Activated CD8-positive, alpha-beta memory T cell treated with anti-CD3 and anti-CD28 coated beads for 1 hour (primary cell): ENCODE measurements at places on chromosomes 13 and 19.

DNA sequence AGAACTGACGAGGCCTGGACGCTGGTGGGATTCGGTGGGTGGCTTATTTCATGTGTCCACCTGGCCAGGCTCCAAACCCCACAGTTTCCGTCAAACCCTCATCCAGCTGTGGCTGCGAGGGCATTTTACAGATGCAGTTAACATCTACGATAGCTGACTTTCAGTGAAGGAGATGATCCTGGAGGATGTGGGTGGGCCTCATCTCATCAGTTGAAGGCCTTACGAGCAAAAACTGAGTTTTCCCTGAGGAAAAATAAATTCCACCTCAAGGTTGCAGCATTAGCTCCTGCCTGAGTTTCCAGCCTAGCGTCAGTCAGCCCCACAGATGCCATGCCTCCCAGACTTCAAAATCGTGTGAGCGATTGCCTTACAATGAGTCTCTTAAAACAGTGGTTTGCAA lies 111.1 kb upstream of the PEG3 start:
- no peak for DNase-seq

- no peak for DNase-seq
Observed at GRCh38 chr19:44644402-44645016, 799 bp downstream of the PVR start.

DNA sequence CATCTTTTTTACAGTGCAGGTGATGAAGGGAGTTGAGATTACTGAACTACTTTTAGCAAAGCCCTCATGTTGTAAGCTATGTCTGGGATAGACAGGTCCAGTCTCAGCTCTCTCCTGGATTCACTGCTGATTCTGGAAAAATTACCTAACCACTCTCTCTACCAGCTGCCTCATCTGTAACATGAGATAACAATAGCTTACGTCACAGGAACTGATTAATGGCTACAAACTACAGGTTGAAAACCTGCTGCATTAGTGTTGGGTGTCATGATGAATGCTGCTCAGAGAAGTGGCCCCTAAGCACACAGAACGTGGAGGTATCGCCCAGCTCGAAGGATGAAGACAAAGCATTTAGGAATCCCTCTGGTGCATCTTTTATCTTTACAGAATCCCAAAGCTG lies 277.8 kb downstream of the ABCC4 start:
- DNase-seq, result no peak

DNA sequence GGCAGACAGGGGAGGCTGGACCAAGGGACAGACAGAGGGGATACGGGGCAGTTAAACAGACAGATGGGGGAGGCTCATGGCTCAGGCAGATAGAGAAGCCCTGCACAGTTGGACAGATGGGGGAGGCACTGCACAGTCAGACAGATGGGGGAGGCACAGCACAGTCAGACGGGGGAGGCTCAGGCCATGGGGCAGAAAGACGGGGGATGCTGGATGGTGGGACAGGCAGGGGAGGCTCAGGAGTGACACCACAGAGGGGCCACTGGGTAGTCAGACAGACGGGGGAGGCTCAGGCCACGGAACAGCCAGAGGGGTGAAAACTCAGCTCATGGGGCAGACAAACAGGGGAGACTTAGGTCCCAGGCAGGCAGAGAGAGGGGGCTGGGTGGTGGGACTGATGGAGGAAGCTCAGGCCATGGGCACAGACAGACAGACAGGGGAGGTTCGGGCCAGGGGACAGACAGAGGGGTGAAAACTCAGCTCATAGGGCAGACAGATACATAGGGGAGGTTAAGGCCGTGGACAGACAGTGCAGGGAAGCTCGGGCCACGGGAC lies 886 bp downstream of the MFSD12 start:
- no peak for DNase-seq

GRCh38 chr19:35363001-35363590 lies 4.8 kb downstream of the FFAR3 start:
- DNase-seq, result no peak

DNA sequence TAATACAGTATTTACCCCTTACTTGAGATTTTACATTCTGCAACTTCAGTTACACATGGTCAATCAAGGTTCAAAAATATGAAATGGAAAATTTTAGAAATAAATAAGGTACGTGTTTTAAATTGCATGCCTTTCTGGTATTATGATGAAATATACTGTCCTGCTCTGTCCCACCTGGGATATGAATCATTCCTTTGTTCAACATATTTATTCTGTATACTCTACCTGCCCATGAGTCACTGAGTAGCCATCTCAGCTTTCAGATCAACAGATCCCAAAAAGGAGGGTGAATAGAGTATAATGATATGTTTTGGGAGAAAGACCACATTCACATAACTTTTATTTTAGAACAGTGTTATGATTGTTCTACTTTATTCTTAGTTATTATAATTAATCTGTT lies 37.8 kb downstream of the STOML3 start:
- DNase-seq, result no peak

- no peak for DNase-seq
Observed at GRCh38 chr13:43388282-43389034, 365.1 kb downstream of the DNAJC15 start.

DNA sequence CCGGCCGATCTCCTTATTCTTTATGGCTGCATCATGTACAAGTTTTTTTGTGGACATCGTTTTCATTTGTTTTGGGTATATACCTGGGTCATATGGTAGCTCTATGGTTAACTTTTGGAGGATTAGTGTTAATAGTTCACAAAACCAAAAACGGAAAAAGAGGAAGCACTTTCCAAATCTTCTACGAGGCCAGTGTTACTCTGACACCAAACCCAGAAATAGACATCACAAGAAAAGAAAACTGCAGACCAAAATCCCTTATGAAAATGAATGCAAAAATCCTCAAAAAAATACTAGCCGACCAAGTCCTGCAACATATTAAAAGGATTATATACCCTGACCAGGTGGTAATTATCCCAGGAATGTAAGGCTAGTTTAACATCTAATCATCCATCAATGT lies 29.8 kb downstream of the ADGRE2 start:
- no peak for DNase-seq

DNA sequence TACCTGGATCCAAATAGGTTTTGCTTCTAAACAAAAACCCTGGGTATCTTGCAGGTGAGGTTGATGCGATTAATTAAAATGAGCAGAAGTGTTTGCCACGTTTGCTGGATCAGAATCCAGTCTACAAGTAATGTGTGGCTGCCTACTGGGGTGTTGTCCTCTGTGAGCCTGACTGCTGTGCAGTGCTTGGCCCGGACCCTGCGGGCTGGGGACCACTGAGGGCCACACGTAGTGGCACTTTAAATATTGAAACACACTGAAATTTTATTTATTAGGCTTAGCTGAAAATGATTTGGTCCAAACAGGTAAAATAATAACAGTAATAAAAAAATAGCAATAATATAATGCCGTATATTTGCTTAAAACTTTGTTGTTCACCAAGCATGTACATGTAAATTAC lies 338.0 kb downstream of the MYO16 start:
- no peak for DNase-seq

DNA sequence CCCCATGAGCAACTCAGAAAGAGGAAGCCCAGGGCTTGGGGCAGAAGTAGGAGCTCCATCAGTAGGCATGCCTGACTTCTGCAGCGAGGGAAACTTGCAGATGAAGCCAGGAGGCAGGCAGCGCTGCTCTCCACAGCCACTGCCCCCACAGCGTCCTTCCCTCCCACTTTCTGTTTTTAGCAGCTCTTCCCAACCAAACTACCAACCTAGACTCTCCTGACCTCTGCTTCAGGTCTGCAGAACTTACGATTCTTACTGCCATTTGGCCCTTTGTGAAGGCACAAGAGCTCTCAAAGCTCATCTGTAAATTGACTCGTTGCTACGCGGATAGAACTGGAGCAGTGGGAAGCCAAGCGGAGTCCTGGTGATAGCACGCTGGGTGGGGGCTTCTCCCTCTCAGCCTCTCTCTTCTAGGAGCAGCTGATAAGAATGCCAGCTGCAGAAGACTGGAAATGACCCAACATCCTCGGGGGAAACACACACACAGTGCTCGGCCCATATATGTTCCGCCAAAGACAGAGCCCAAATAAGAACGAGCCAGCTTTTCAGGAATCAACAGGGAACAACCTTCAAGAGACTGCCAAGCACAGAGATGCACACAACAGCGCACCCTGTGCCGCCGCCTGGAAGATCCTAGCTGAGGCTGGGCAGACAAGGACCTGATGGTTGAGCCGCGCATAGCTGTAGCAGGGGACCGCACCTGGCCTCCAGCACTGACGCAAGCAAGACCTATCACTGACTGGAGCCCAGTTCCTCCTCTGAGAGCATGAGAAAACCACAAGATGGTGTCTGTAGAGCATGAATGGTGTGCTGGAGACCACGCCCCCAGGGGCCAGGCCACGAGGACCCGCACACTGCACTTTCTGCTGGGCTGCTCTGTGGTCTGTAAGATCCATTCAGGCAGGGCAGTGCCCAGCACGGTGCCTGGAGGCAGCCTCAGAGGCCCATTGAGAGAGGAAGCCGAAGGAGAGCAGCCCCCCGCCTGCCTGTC lies 15.9 kb upstream of the SLC35E1 start:
- DNase-seq, result no peak

- DNase-seq, result no peak
Observed at GRCh38 chr19:56312787-56313657, 1.6 kb downstream of the ZSCAN5A start.

DNA sequence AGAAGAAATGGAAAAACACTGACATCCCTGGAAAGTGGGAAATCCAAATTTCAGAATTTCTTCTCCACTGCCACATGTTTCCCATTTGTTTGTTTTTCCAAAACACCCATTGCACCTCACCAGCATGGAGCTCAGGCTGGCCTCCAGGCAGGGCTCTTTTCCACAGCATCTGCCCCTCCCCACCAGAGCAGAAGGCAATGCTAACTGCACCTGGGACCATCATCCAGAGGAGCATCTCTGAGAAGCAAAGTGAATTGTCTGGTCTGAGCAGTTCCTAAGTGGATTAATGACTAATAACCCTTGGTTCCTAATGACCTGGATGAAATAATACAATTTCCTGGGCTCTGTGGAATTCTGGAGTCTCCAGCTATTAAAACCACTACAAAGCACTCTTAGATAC lies 8.8 kb upstream of the CYSLTR2 start:
- DNase-seq, result no peak

DNA sequence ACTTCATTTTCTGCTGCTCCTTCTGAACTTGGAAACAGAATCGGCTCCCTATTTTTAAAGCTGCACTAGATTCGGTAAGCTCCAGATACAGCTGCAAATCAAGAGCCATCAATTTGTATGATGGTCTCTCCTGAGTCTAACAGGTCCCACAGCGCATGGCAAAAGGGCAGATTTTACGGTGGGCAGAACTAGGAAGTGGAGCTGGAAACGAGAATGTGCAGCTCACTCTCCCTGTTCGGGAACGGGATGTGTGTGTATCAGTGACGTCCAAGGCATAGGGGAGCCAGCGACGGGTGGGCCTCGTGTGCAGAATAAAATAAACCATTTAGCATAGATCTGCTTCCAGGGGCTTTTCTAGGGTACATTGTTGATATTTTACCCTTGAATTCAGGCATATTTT lies 74.2 kb downstream of the COL4A1 start:
- no peak for DNase-seq

DNA sequence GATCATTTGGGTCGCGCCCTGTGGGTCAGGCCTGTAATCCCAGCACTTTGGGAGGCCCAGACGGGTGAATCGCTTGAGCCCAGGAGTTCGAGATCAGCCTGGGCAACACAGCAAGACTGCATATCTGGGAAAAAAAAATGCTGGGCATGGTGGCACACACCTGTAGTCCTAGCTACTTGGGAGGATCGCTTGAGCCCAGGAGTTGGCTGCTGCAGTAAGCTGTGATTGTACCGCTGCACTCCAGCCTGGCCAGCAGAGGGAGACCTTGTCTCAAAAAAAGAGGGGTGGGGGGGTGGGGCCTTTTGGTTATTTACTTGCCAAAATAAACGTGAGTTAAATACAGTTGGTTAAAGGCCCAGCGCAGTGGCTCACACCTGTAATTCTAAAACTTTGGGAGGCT lies 9.8 kb upstream of the ZNF544 start:
- DNase-seq, result peak; percentile 9

DNA sequence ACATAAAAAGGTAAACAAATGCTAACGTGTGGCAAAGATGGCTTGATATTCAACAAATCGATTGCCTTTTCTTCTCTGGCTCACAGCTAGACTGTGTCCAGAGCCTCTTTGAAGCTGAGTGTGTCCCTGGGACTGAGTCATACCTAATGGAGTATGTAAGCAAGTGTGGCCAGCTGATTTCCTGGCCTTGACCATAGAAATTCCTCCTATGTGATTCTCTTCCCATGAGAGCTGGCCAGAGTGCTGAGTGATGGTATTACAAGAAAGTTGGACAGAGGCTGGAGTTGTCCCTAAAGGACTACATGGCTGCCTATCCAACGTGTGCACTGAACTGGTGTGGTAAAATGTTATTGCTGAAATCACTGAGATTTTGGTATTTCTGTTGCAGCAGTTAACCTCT lies 320.1 kb upstream of the SLC10A2 start:
- DNase-seq, result no peak

DNA sequence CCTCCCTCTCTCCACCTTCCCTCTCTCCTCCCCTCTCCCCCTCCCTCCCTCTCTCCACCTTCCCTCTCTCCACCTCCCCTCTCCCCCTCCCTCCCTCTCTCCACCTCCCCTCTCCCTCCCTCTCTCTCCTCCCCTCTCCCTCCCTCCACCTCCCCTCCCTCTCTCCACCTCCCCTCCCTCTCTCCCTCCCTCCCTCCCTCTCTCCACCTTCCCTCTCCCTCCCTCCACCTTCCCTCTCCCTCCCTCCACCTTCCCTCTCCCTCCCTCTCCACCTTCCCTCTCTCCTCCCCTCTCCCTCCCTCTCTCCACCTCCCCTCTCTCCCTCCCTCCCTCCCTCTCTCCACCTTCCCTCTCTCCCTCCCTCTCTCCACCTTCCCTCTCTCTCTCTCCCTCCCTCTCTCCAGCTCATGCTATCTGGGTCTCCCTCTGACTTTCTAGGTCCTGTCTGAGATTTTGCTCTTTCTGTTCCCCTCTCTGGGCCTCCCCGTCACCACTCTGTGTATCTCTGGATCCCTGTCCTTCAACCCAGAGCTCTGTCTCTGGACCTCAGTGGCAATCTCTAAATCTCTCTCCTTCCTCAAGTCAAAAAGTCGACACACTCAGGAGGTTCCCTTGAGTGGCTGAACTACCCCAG lies 3.5 kb upstream of the CNOT3 start:
- DNase-seq, result no peak

GRCh38 chr19:6472713-6473112 lies 8.6 kb downstream of the CRB3 start:
- DNase-seq, result no peak

- no peak for DNase-seq
Observed at GRCh38 chr13:20193162-20193906, 596 bp upstream of the GJB2 start.
